Lung (tissue), 17 donors: ENCODE measurements at places on chromosomes 2 and 18. TPM values are rescaled to one million over a fixed set of nuclear protein-coding genes. Genes with fewer than 3 reads are reported as not detected.
A peak's percentile ranks its signal among the peaks of the same experiment; 100 is the strongest.

- no peak for DNase-seq
- H3K27ac ChIP-seq = no peak overlapping the region
- no peak overlapping the region for H3K4me3 ChIP-seq
- H3K4me1 ChIP-seq = peaks cover 6% of the 10 kb centered on the region
- peaks cover 27% of the 10 kb centered on the region for H3K36me3 ChIP-seq
These were observed 2.9 kb downstream of the TEX261 start for GRCh38 chr2:70991742-70992141.

GRCh38 chr2:127536707-127537541 is 1.4 kb downstream of the MYO7B start:
- peaks cover 2% of the 10 kb centered on the region for H3K27me3 ChIP-seq
- no peaks in the 10 kb centered on the region for H3K4me1 ChIP-seq
- no peak overlapping the region for H3K4me3 ChIP-seq
- no peak overlapping the region for H3K27ac ChIP-seq
- no peaks in the 10 kb centered on the region for H3K36me3 ChIP-seq
- no peak for DNase-seq

KIF1A gene
- 0.22 TPM for polyA plus RNA-seq

- H3K36me3 ChIP-seq = no peaks in the 10 kb centered on the region
- H3K4me1 ChIP-seq = no peaks in the 10 kb centered on the region
- no peak overlapping the region for H3K4me3 ChIP-seq
- H3K27me3 ChIP-seq = peaks cover 2% of the 10 kb centered on the region
- DNase-seq = peak; percentile 69
These were observed 81.3 kb downstream of the NEURL3 start for GRCh38 chr2:96423828-96424227.

- no peaks in the 10 kb centered on the region for H3K36me3 ChIP-seq
- peak; percentile 53 for DNase-seq
These were observed 504 bp downstream of the ASAP2 start for GRCh38 chr2:9206991-9207640.

- peaks cover 3% of the 10 kb centered on the region for H3K4me1 ChIP-seq
- H3K27ac ChIP-seq = no peak overlapping the region
- DNase-seq = peak; percentile 66
These were observed 230.4 kb upstream of the SPRED2 start for GRCh38 chr2:65662654-65663432.

AMER3 gene
- not detected for polyA plus RNA-seq

DNA sequence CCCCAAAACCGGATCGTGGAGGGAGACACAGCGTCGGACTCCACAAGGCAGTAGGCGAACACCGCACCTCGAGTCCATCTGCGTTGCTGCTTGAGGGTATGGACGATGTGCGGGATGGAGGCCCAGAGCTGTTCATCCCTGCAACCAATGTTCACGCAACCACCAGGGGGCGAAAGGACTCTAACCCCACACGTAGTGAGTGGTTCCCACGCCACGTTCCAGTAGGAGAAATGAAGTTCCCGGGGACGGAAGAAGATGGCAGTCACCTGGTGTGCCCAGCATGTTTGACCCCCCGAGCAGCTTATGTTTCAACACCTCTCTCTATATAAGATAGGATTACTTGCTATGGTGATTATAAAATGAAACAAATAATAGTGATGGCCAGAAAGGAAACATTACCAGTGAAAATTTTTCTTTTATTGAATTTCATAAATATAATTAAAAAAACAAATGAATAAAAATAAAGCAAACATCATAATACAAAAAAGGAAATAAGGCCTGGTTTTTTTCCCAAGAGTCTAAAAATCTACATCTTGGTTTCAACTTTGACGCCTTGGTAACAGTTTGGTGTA is 184.3 kb downstream of the SH3BP4 start:
- no peak overlapping the region for H3K4me3 ChIP-seq
- H3K4me1 ChIP-seq = no peaks in the 10 kb centered on the region
- DNase-seq = peak; percentile 75
- no peaks in the 10 kb centered on the region for H3K36me3 ChIP-seq
- H3K27me3 ChIP-seq = no peaks in the 10 kb centered on the region

DSC3 gene
- polyA plus RNA-seq = 0.41 TPM

LONRF2 gene
- polyA plus RNA-seq = 0.38 TPM

GRCh38 chr2:175929850-175930249 is 72.2 kb downstream of the LNPK start:
- DNase-seq = no peak
- no peaks in the 10 kb centered on the region for H3K27me3 ChIP-seq
- H3K4me3 ChIP-seq = no peak overlapping the region

GRCh38 chr2:60472663-60473289 is 80.7 kb downstream of the BCL11A start:
- no peak overlapping the region for H3K27ac ChIP-seq
- H3K4me3 ChIP-seq = no peak overlapping the region
- no peak for DNase-seq
- peaks cover 4% of the 10 kb centered on the region for H3K4me1 ChIP-seq

GRCh38 chr2:42585779-42586178 is 17.3 kb downstream of the MTA3 start:
- no peak overlapping the region for H3K4me3 ChIP-seq
- no peaks in the 10 kb centered on the region for H3K4me1 ChIP-seq
- no peaks in the 10 kb centered on the region for H3K27me3 ChIP-seq
- no peak overlapping the region for H3K27ac ChIP-seq
- no peak for DNase-seq

- peaks cover 9% of the 10 kb centered on the region for H3K4me1 ChIP-seq
- H3K27me3 ChIP-seq = no peaks in the 10 kb centered on the region
- H3K4me3 ChIP-seq = no peak overlapping the region
- DNase-seq = peak; percentile 70
- no peaks in the 10 kb centered on the region for H3K36me3 ChIP-seq
These were observed 5.8 kb downstream of the CRIM1 start for GRCh38 chr2:36361396-36361795.

GKN2 gene
- 101 TPM for polyA plus RNA-seq

GRCh38 chr2:64626146-64626809 is 27.4 kb downstream of the SERTAD2 start:
- DNase-seq = no peak
- no peaks in the 10 kb centered on the region for H3K27me3 ChIP-seq
- H3K27ac ChIP-seq = no peak overlapping the region
- H3K4me3 ChIP-seq = no peak overlapping the region

RAX gene
- not detected for polyA plus RNA-seq

- H3K4me1 ChIP-seq = peaks cover 13% of the 10 kb centered on the region
- no peaks in the 10 kb centered on the region for H3K36me3 ChIP-seq
- DNase-seq = no peak
- no peak overlapping the region for H3K27ac ChIP-seq
- no peak overlapping the region for H3K4me3 ChIP-seq
These were observed 69.0 kb downstream of the IL1R2 start for GRCh38 chr2:102060792-102061191.

POTEC gene
- polyA plus RNA-seq = not detected

- H3K27ac ChIP-seq = no peak overlapping the region
- DNase-seq = no peak
- H3K27me3 ChIP-seq = no peaks in the 10 kb centered on the region
- H3K4me1 ChIP-seq = peaks cover 8% of the 10 kb centered on the region
These were observed 153.7 kb downstream of the PRKCE start for GRCh38 chr2:45804987-45805755.

REV1 gene
- 13.7 TPM for polyA plus RNA-seq

DNA sequence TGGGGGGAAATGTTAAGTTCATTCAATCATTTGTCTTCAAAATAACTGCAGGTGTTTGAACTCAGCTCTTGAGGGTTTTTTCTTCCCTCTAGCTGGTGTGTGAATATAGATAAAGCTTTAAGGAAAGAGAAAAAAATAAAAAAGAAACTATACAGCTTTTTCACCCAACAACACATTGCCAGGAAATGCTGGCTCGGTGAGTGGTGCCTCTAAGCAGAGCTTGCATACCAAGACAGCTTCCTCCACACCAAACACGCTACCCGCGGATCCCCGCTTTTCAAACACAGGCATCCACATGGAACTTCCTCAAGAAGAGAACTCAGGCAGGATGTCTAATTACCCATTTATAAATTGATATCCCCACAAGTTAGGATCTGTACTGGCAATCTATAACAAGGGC is 69.8 kb upstream of the TANK start:
- no peak overlapping the region for H3K27ac ChIP-seq
- DNase-seq = peak; percentile 17
- no peaks in the 10 kb centered on the region for H3K36me3 ChIP-seq
- H3K4me3 ChIP-seq = no peak overlapping the region

- H3K4me1 ChIP-seq = no peaks in the 10 kb centered on the region
- DNase-seq = peak; percentile 70
These were observed 59.5 kb downstream of the PUM2 start for GRCh38 chr2:20291106-20291564.

ALPP gene
- 7.4 TPM for polyA plus RNA-seq

GRCh38 chr2:200810252-200810997 is 1.3 kb upstream of the BZW1 start:
- H3K4me1 ChIP-seq = peaks cover 31% of the 10 kb centered on the region
- peaks cover 15% of the 10 kb centered on the region for H3K36me3 ChIP-seq
- peak overlapping the region; percentile 92 for H3K27ac ChIP-seq

DNA sequence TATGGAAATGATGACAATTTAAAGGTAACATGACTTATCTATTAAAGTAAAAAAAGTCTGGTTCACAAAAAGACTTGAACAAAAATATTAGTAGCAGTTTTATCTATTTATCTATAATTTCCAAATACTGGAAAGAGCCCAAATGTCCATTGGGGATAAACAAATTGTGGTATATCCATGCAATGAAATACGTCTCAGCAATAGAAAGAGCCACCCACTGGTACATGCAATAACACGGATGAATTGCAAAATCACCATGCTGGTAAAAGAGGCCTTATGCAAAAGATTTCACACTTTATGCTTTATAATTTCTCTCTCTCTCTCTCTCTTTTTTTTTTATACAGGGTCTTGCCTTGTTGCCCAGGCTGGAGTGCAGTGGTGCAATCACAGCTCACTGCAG is 91.4 kb upstream of the ASAP2 start:
- H3K27me3 ChIP-seq = no peaks in the 10 kb centered on the region
- no peak overlapping the region for H3K4me3 ChIP-seq
- no peak for DNase-seq
- peaks cover 4% of the 10 kb centered on the region for H3K4me1 ChIP-seq
- H3K36me3 ChIP-seq = no peaks in the 10 kb centered on the region

GRCh38 chr18:37476182-37476581 is 89.4 kb downstream of the CELF4 start:
- H3K36me3 ChIP-seq = no peaks in the 10 kb centered on the region
- DNase-seq = no peak
- H3K4me1 ChIP-seq = no peaks in the 10 kb centered on the region

- no peaks in the 10 kb centered on the region for H3K27me3 ChIP-seq
- no peak overlapping the region for H3K4me3 ChIP-seq
- H3K27ac ChIP-seq = no peak overlapping the region
- no peaks in the 10 kb centered on the region for H3K4me1 ChIP-seq
- H3K36me3 ChIP-seq = no peaks in the 10 kb centered on the region
These were observed 212.9 kb downstream of the CYP26B1 start for GRCh38 chr2:71934595-71935261.

DNA sequence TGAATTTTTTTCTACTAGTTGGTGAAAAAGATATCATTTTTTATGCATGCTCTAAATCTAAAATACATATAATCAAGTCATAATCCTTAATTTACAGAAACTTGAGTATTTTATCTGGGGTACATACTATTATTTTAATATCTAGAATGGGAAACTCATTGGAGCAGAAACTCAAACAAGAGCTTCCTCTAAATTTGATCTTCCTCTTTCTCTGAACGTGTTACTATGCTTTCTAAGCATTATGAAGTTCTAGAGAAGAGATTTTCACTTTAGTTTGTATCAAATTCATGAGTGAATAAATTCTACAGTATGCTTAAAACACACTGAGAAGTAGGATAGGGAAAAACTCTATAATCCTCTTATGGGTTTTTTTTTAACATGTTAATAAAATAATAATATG is 20.6 kb upstream of the SLC38A11 start:
- no peak overlapping the region for H3K4me3 ChIP-seq
- H3K27me3 ChIP-seq = no peaks in the 10 kb centered on the region
- H3K4me1 ChIP-seq = no peaks in the 10 kb centered on the region
- H3K36me3 ChIP-seq = no peaks in the 10 kb centered on the region
- DNase-seq = no peak

CDH20 gene
- polyA plus RNA-seq = 0.07 TPM

DNA sequence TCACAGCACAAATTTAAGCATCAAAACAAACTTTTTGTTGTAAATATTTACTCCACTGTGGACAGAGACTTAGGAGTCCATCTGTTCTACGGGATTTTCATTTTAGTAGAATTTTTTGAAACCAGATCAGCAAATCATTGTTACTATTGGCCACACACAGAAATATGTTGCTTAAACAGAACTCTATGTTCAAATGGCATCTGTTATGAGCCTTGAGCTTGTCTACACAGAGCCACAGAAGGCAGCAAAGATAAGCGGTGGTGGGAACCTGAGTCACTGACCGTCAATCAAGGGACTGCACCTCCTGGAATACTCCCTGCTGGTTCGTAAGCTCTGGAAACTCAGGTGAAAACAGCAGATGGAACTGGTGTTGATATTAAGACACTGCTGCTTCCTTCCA is 156.8 kb downstream of the TMEM200C start:
- no peaks in the 10 kb centered on the region for H3K4me1 ChIP-seq
- H3K27ac ChIP-seq = no peak overlapping the region
- no peaks in the 10 kb centered on the region for H3K27me3 ChIP-seq
- no peaks in the 10 kb centered on the region for H3K36me3 ChIP-seq
- DNase-seq = no peak

UGT1A4 gene
- polyA plus RNA-seq = 0.55 TPM

DNA sequence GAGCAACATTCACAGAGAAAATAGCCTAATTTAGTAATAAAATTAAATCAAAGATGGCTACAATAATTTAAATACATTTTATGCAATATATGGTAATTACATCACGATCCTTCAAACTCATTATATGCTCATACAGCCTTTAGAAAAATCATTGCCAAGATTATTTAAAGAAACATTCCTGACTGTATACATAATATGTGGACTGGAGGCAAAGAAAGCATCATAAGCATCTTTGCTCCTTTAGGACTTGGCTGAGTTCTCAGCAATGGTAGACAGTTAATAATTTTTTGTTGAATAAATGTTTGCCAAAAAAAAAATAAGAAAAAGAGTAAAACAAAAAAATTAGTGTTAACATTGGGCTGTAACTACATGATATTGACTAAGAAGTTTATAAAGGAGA is 26.9 kb downstream of the NCKAP5 start:
- no peaks in the 10 kb centered on the region for H3K36me3 ChIP-seq
- no peak overlapping the region for H3K27ac ChIP-seq
- no peaks in the 10 kb centered on the region for H3K27me3 ChIP-seq
- DNase-seq = peak; percentile 87

GRCh38 chr18:77250501-77250925 is 865 bp downstream of the GALR1 start:
- DNase-seq = no peak
- H3K27me3 ChIP-seq = peaks cover 39% of the 10 kb centered on the region
- H3K36me3 ChIP-seq = no peaks in the 10 kb centered on the region
- H3K4me1 ChIP-seq = no peaks in the 10 kb centered on the region

GRCh38 chr2:10497797-10498251 is 49.7 kb upstream of the ODC1 start:
- no peak overlapping the region for H3K27ac ChIP-seq
- DNase-seq = peak; percentile 50
- no peaks in the 10 kb centered on the region for H3K36me3 ChIP-seq
- H3K27me3 ChIP-seq = no peaks in the 10 kb centered on the region

TGFA gene
- polyA plus RNA-seq = 10.3 TPM
